ENCODE measurements at places on chromosomes 16 and 17.

GRCh38 chr16:79751471-79752184, 151.1 kb upstream of the MAF start:
- no peak for DNase-seq

DNA sequence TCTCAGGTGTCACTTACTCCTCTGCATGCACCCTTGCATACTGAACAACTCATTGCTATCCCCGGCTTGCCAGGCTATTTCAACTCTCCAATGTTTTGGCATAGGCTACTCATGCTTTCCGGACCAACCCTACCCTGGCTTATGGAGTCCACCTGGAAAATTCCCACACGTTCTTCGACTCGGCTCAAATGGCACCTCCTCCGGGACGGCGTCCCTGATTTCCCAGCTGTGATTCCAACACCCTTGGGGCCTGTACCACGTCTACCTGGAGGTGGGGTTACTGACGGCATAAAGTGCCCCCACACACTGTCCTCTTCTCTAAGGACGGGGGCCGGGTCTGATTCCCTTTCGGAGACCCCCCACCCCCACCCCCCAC, 498 bp downstream of the SMYD4 start:
- DNase-seq: peak; percentile 2

- DNase-seq: peak; percentile 96
Measured at GRCh38 chr17:59786536-59787319, 79.3 kb downstream of the VMP1 start.

GRCh38 chr17:45900723-45901415, 6.5 kb downstream of the MAPT start:
- no peak for DNase-seq

- DNase-seq: no peak
Measured at GRCh38 chr16:75139498-75139897, 8.8 kb upstream of the ZFP1 start.

- no peak for DNase-seq
Measured at GRCh38 chr16:52783616-52784015, 236.7 kb upstream of the TOX3 start.

Measured in CD4-positive, alpha-beta T cell treated with Interleukin-17A for 1 hour (primary cell).